Right cardiac atrium (tissue), 5 donors: ENCODE measurements at places on chromosomes 7 and 10.
A peak's percentile ranks its signal among the peaks of the same experiment; 100 is the strongest.

GRCh38 chr7:127907110-127908040, 123.9 kb downstream of the LRRC4 start:
- DNase-seq: no peak

GRCh38 chr10:6542999-6543430, 37.1 kb downstream of the PRKCQ start:
- DNase-seq: no peak

DNA sequence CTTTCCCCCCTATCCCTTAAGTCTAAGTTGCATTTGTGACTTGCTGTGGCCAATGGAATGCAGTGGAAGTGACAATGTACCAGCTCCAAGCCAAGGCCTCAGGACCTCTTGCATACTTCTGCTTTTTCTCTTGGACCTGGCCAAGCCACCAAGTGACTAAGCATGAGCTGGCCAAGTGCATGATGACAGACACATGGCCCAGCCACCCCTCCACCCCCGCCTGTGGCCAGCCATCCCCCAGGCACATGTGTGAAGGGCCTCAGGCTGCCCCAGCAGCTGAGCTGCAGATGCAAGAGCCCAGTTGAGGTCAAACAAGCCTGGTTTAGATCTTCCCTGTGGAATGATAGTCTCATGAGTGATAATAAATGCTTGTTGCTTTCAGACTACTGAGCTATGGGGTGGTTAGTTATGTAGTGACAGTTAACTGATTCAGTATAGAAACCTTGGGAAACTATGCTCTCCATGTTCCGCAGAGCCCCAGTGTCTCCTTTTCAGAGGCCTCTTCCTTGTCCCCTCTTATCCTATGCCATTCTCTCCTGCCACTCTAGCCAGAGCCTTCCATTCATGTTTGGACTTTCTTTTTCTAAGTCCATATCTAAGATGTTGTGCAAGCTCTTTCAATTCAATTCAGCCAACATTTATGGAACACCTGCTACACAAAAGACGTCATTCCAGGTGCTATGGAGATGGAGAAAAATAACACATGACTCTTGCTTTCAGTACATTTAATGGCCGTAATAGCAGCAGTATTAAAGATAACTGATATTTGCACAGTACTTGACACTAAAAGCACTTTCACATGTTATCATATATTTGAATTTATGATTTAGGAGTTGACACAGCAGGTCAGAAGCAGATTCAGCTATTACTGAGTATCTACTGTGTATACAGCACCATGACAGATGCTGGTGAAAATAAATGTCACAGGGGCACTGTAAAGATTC, 55.5 kb upstream of the LOXL4 start:
- DNase-seq: peak; percentile 77

DNA sequence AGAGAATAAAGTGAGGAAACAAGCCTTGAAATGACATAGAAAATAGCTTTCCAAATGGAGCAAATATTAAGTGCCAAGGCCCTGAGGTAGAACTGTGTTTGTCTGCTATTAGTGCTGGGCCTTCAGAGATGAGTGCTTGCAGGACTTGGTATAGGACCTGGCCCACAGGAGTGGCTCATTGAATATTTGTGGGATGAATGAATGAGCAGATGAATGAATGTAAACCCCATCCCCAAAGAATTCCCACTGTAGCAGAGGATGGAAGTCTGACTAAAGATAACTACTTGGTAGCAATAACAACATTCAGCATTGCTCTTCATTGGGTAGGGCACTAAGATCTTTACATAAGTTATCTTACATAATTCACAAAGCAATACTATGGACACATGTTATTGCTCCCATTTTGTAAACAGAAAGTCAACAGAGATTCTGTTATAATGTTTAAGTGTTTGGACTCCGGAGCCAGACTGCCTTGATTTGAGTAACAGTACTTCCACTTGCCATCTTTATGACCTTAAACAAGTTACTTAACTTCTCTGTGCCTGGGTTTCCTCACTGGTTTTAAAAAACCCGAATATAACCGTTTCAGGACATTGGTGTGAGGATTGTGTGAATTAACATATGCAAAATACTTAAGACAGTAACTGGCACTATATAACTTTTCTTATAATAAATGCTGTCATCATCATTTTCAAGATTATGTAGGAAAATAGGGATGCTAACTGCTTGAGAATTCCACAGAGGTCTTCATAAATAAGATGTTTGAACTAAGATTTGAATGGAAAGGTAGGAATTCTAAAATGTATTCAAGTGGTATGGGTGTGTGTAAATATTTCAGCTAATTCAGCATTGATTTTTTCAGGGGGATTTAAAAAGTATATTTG, 141.9 kb downstream of the PRKG1 start:
- no peak for DNase-seq

DNA sequence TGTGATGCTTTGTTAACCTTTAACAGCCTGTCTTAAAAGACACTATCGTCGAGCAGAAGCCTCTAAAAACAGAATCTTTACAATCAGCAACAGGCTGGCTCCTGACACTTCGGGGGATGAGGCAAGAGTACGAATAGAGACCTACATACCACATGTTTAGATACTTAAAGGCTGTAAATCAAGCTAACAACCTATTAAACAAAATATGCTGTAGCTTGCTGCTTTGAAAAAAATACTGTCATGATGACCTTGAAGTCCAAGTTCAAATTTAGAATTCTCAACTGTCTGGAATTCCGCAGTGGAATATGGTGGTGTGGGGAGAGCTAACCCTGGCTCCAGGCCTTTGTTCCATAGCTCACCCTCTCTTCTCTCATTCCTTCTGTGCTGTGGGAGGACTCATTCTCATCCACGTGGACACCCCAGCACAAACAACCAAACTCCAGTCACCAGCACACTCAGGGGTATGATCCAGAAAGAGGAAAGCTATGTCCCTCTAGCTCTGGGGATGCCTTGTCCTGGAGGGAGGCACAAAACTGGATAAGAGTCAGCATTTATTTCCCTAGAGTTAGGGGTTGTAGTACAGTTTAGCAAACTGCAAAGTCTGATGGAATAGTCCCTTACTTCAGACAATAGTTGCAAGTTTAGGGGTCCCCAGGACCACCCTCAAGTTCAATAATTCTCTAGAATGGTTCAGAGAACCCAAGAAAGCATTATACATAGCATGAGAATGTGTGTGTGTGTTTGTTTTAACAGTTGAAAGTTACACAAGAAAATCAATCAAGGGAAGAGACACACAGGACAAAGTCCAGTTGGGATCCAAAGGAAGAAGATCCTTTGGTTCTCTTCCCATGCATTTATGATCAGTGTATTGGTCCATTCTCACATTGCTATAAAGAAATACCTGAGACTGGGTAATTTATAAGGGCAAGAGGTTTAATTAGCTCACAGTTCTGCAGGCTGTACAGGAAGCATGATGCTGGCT, 196.1 kb upstream of the SVIL start:
- no peak for DNase-seq

DNA sequence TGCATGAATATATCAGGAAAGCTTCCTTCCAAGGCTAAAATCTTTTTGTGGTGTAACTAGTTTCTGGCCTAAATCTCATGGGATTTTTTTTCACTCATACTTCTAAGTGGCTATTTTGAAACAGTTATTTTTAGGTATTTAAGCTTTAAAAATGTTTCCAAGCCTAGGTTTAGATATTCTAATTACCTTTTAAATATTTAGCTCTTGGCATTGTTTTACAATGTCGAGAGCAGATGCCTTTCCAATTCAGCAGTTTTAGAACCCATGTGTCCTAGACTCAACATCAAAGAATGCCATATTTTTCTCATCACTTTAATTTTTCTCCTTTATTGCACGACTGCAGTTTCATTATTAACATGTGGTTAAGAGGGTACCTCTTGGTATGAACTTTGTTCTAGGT, 27.1 kb upstream of the STOX1 start:
- no peak for DNase-seq

GRCh38 chr10:30782537-30783461, 153.2 kb upstream of the LYZL2 start:
- DNase-seq: peak; percentile 35

DNA sequence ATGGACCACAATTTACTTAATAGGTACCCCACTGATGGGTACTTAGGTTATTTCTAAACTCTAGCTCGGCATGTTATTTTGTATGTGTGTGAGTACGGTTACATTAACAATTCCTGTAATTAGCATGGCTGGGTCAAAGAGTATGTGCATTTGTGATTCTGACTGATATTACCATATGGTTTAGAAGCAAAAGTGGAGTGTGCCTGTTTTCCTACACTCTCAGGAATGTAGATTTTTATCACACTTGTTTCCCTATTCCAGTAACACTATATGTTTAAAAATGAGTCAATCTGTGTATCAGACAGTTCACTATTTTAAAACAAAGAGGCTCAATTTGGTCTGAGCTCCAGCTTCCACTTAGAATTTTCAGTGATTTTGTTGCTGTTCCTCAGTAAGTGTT, 44.6 kb upstream of the GSDME start:
- DNase-seq: no peak

DNA sequence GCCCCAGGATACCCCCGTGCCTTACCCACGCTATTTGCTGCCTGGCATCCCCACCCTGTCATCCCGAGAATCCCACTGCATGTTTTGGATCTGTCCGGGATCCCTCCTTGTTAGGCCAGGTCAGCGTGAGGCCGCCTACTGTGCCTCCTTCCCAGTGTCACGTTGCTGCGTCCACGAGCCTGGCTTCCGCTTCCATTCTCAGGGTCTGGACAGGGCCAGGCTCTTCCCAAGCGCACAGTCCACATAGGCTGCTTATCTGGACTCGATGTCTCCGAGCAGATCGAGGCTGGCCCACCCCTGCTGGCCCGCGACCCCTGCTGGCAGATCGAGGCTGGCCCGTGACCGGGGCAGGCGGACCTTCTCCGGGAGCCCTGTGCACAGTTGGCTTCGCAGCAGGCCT, 27.1 kb downstream of the FOXK1 start:
- peak; percentile 55 for DNase-seq

DNA sequence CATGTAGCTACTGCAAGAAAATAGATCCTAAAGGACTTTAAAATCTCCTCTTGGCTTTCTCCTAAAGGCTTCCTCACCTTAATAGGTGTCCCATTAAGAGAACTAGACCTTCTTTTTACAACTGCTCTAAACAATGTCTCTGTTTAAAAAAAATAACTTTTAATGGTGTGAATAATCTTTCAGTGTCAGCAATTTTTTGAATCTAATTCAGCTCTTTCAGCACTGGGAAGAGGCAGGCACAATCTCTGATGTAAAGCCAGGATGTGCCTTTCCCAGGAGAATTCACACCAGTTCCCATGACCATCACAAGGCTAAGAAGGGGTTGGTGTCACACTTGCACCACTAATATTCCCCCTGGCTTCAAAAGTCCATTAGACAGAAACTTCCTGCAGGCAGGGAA, 254.6 kb downstream of the XPNPEP1 start:
- no peak for DNase-seq

- no peak for DNase-seq
These were observed 32.0 kb downstream of the SND1 start for GRCh38 chr7:127683776-127684681.

DNA sequence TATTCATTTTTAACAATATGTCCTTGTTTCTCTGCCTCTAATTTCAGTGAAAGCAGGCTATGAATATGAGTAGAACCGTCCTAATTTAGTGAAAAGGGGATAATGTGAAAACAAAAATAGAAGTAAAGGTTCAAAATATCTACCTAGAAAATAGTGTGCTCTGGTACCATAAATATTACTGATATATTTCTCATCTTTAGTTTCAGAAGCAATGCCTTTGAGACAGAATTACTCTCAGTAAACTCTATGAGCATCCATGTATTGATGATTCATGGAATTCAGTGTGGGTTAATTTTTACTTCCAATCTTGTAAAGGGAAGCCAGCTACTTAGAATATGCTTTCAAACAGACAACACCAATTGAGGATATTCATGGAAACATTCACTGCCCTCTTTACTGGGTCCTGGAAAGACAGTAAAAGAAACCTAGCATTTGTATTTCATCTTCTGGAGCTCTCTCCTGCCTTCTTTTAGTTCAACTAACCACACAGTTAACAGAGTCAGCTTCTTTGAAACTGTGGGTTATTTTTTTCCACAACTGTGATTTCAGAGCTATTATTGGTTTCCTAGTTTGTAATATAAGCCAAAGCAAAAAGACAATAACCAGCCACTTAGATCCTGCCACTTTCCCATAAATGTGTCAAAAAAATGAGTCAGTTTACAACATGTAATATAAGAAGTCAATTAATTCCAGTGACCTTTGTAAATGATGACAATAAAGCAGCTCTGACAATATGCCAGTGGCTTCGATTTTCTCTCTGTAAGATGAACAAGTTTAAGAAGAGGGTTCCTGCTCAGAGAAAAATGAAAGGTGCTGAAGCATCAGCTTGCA, 1.7 kb downstream of the LRRN3 start:
- no peak for DNase-seq

GRCh38 chr7:45687185-45687560, 113.0 kb downstream of the ADCY1 start:
- DNase-seq: no peak

DNA sequence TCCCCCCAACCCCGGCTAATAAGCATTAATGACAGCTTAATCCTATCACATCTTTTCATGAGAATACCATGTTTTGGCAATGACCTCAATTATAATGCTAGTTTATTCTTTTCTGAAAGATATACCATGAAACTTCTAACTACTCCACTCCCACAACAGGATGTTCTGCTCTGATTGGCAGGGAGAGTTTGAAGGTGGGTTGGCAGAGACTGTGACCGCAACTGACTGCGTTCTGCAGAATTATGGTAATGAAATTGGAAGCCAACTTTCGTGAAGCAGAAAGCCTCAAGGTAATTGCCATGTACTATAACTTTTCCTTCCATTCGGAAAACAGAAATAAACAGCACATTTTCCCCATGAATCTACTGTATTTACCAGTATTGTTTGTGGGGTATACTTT, 288.2 kb upstream of the SEMA3D start:
- DNase-seq: no peak

GRCh38 chr7:140060788-140061606, 1.8 kb downstream of the PARP12 start:
- peak; percentile 78 for DNase-seq

DNA sequence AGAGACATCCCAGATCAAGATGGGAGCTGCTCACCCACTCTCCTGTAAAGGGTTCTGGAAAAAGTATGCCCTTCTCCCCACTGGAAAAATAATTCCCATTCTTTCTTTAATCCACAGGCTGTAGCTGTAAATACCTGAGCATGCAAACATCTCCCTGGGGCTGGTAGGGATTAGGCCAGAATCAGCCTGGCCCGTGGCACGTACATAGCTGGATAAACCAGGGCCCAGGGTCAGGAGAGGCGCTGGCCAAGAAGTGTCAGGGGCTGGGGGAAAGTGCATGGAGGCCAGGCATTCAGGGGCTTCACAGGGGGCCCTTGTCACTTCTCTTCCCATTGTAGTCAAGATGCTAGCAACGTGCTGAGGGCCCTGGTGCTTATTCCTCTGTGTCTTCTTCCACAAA, 30.7 kb upstream of the AQP1 start:
- no peak for DNase-seq

DNA sequence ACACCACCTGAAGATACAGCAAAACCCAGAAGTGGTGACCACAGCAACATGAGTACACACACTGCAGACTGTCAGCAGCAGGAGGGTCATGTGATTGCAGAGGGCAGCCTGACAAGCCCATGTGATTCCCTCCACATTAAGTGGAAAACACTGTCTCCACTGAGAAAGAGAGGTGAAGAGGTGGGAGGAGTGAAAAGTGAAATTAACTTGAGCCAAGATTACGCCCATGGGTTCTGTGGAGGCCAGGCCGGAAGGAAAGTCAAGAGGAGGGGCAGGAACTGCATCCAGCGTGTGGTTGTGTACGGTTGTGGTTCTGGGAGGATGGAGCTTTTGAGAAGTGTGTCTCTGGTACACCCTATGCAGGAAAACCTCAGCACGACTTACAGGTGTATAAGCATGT, 138.5 kb downstream of the PLXNA4 start:
- DNase-seq: peak; percentile 63

- peak; percentile 69 for DNase-seq
These were observed 26.1 kb downstream of the IFIT5 start for GRCh38 chr10:89440226-89441009.
